ENCODE measurements at places on chromosomes 11 and 22.
A peak's percentile ranks its signal among the peaks of the same experiment; 100 is the strongest.

GRCh38 chr11:14065141-14065540 is 102.6 kb downstream of the SPON1 start:
- DNase-seq, result no peak

GRCh38 chr11:111176603-111177002 is 68.9 kb upstream of the POU2AF2 start:
- DNase-seq, result no peak

DNA sequence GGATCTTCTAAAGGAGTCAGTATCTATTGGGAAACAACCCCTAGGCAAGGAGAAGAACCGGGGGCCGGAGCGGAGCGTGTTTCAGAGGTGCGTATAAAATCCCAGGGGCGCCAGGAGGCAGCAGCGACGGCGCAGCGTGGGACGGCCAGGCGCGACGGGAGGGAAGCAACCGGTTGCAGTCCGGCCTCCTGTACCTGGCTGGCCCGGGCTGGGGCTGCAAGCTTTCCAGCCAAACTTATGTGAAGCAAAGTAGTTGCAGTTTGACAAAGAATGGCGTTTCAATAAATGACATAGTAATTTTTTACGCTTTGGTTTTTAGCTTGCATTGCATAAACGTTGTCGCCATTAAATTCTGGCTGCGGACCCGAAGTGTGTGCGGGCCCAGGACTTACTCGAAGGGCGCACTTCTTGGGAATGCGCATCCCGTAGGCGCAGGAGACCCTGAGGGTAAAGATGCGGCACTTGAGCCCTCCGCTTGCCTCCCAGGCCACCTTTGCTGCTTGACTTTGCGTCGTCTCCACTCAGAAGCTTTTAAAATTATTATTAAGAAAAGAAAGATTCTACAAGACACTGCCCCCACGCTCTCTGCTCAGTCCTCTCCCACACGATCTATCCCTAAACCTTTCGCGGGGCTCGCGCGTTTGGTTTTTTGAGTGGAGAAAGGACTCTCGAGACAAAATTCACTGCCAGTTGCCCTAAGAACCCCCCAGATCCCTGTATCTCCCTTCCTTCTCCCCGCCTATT is 1.6 kb upstream of the WT1 start:
- DNase-seq, result no peak

DNA sequence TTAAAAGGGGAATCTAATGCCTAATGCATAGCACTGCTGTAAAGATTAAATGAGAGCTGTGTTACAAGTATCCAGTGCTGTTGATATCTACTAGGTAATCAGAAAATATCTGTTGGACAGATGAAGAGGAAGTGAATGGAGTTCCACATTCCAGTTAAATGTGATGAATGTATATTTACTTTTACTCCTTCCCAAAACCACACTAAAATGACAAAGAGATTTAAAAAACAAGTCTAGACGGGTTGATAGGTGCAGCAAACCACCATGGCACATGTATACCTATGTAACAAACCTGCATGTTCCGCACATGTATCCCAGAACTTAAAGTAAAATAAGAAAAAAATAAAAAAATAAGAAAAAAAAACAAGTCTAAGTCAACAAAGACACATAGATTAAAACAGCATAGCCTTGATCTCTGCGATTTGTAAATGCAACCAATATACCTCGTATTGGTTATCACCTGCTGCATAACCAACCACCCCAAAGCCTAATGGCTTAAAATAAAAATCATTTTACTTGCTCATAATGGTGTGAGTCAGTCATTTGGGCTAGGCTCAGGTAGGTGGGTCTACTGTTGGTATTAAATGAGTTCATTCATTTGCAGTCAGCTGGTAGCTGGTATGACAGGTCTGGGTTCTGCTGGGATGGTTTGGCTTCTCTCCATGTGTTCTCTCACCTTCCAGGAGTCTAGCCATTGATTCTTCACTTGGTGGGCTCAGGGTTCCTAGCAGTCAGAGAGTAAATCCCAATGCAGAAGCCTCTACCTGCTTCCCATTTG is 39.7 kb upstream of the SLC6A5 start:
- no peak for DNase-seq

GRCh38 chr11:18144243-18144642 is 11.9 kb downstream of the MRGPRX3 start:
- DNase-seq, result no peak

GRCh38 chr11:120998581-120998980 is 25.3 kb upstream of the TBCEL start:
- DNase-seq, result no peak

GRCh38 chr22:38704654-38705234 is 1.0 kb upstream of the GTPBP1 start:
- no peak for DNase-seq

DNA sequence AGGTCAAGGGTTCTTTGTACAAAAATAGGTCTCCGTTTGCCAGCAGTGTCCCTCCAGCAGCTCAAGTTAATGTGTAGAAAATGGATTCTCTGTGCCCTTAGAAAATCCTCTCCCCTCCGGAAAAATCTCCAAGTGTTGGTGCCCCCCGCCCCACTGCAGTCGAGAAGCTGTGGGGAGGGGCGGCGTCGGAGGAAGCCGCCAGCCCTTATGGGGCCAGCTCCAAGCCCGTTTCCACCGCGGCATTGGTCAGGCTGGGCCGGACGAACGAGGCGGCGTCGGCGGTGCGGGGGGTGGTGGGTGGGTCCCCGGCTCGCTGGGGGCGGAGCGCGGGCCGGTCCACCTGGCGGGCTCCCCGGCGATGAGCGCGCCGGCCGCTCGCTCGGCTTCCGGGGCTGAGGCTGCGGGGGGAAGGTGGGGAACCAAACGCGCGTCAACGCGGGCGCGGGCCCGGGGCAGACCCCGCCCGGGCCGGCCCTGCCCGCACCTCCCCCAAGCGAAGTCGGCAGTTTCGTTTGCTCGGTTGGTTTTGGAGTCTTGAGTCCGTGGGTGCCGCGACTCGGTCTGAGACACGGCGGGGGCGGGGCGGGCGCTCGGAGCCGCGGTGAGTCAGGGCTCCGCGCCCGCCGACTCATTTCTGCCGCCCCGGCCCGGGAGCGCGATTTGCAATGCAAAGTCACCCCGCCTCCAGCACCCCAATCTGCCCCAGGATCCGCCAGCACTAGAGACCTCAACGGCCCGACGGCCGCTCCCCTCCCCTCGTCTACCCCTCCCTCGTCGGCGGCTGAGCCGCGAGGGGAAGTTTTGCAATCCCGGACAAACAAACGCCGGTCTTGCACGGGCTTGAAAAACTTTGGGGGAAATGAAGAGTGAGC is 1.4 kb downstream of the ASCL2 start:
- peak; percentile 57 for DNase-seq

- DNase-seq, result no peak
These were observed 105.8 kb upstream of the LDLRAD3 start for GRCh38 chr11:35838071-35838470.

DNA sequence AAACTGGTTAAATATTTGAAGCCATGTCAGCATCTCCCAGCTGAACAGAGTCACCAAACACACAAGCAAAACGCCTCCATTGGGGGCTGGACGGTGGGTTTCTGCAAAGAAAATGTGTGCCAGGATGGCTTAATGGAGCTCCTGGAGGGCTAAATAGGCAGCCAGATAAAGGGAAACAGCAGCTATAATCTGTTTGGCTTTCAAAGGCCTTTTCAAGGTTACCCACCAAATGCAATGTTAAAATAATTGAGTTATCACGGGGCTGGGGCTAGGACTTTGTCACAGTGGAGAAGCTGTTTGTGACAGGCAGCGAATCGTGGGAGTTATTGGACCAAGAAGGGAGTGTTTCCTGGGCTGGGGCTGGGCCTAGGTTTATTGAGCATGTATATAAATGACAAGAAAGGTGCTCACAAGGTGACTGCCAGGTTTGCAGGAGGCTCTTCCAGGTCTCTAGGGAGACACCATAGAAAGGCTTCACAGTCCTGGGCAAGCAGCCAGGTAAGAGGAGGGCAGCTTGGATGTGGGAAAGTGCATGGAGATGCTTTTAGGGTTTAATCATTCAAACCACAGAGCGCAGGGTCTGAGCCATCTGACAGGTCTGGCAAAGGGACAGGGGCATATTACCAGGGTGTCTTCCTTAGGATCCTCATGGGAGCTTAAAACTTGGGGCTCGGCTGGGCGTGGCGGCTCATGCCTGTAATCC is 28.3 kb downstream of the GRIK4 start:
- DNase-seq, result no peak

DNA sequence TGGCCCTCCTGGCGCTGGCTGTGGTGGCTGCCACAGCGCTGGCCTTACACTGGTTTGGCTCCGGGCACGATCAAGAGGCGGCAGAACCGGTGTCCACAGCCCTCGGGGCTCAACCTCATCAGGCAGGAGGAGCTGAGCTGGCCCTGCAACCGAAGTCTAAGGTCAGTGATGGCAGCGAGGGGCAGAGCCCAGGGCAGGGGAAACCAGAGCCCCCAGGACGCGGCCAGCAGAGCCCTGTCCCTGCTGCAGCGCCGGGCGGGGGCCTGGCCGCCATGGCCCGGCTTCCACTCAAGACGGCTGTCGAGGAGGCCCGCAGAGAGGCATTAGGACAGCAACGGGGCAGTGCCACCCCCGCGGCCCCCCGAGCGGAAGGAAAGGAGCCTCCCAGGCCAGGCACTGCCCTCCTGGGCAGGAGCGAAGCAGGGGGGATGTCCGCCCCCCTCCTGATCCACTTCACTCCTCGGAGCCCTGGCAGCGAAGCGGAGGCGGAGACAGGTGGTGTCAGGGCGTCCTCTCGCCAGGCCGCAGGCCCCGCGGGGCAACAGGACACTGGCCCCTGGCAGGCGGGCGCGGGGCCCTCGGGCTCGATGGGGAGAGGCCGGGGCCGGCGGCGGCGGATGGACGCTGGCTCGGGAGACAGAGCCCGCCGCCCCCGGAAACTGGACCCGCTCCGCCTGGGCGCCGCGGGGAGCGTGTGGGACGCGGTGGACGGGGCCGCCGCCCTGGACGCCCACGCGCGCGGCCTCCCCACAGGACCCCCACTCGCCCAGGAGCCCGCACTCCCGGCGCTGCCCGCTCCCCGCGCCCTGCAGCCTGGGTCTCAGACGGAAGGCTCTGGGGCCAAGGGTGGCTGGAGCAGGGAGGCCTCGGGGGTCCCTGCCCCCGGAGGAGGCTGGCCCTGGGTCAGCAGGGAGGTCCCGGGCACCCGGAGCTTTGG is 895 bp downstream of the KLHDC7B start:
- no peak for DNase-seq

- DNase-seq, result no peak
These were observed 18.1 kb downstream of the DUSP8 start for GRCh38 chr11:1553808-1554594.

GRCh38 chr22:21759646-21760376 is 24.2 kb upstream of the YPEL1 start:
- no peak for DNase-seq

DNA sequence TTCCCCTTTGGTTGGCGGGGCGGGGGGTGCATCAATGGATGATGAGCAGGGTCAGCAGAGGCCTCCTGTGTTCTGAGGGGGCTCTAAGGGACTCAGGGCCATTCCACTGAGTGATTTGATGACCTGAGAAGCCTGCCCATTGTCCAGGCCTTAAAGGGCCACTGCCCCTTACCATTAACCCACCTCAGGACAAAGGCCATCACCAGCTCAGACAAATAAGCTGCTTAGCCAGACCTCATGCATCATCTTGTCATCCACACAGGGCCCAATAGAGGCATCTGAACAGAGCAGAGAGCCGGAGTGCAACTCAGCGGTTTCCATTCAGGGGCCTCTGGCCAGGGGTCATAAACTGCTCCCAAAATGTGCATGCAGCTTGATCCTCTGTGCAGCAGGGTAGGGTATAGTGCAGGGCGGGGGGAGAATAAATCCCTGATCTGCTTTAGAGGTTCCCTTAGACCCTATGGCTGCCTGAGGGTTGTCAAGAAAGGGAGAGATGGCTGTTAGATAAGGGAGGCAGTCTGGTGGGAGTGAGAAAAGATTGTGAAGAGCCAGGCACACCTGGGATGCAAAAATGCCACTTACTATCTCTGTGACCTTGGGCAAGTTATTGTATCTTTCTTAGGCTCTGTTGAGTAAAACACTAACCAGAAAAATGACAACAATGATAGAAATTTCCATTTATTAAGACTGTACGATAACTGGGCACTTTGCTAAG is 375.5 kb upstream of the NARS2 start:
- no peak for DNase-seq

- no peak for DNase-seq
These were observed 145.3 kb upstream of the CTSC start for GRCh38 chr11:88482871-88483301.

DNA sequence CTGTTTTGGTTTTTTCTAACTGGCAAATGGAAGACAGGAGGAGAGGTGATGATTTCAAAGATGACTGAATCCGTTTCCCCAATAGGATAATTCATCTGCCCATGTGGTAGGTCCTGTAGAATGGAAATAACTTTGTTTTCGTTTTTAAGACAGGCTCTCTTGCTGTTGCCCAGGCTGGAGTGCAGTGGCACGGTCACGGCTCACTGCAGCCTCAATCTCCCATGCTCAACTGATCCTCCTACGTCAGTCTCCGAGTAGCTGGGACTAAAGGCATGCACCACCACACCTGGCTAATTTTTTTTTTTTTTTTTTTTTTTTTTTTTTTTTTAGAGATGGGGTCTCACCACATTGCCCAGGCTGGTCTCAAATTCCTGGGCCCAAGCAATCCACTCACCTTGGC is 77.4 kb upstream of the BIRC3 start:
- DNase-seq, result no peak

GRCh38 chr11:8110396-8110795 is 29.4 kb downstream of the TUB start:
- no peak for DNase-seq

DNA sequence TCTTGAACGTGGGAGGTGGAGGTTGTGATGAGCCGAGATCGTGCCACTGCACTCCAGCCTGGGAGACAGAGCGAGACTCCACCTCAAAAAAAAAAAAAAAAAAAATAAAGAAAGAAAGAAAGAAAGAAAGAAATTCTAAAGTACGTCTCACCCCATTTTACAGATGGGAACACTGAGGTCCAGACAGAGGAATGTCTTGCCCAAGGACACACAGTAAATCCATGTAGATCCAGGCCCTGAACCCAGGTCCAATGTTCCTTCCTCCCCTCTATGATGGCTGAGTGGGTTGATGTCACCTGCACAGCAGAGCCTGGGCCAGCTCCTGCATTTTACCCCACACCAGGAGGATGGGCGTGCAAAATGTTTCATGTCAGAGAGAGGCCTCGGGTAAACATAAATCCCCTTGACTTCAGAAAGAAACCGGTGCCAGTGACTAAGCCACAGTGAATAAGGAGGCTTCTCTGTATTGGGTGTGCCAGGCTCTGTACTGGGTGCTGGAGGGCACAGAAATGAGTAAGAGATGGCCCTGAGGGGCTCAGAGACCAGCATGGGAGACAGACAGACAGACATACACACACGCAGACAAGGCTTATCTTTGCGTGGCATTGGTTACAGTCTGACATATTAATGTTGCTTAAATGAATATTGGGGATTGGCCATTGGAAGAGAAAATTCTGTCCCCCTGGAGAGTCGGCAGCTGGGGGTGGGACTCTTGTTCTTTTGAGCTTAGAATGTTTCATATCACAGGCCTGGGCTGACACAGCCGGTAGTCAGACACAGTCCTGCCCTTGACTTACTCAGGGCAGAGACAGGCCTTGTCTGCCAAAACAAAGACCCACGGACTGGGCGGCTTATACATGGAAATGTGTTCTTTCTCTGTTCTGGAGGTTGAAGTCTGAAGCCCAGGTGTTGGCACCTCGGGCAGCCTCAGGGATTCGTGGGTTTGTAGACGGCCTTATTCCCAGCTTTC is 105.4 kb downstream of the MIAT start:
- no peak for DNase-seq
